ENCODE measurements at places on chromosomes 7 and 10.

DNA sequence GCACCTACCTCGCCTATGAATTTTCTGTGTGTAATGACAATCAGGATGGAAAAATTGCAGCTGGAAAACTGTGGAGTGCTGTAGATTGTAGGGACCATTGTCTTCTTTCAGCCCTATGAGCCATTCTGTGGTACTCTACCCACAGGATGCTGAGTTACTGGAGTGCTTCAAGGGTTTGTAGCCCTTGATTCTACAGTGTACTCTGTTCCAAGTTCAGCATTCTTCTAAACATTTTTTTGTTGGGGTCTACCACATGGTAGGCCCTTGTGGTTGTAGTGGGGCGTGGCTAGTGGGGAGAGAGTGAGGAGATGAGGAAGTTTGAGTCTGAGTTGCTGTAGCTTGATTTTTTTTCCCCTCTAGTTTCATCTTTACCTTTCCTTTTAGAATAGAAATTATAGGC is 33.5 kb downstream of the REEP3 start:
- DNase-seq = no peak

DNA sequence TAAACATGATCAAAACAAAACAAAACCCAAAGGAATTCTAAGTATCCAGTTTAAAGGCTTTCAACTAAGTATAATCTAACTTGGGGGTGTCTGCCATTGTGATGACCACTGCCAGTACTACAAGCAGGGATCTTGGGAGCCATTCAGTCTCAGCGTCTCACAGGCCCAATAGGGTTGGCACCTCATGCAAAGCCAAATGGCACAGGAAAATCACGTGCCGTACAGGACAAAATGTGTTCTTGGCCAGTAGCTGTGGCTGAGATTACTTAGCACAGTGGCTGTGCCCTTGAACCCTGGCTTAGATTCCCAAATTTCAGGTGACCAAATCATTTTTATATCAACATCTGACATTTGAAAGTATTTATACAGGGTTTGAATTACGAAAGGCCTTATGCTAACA is 50.0 kb downstream of the DLD start:
- no peak for DNase-seq

DNA sequence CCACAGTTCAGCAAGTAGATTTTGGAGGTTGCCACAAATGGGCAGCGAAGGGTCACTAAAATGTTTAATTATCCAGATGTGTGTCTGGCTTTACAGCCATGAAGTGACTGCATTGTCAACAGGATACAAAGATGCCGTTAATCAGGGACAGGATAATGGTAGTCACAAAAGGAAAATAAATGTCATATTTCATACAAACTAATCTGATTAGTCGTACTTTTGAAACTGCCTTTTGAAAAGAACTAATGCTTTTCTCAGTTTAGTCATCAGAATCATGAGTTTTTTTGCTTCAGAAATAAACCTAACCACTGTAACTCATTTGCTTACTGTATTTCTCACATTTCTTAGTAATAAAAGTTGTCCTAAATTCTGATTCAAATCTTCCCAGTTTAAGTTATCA is 22.2 kb upstream of the WNT16 start:
- DNase-seq = no peak

- no peak for DNase-seq
Measured at GRCh38 chr10:72330069-72330426, 24.7 kb downstream of the DNAJB12 start.

- DNase-seq = no peak
Measured at GRCh38 chr10:84310470-84310869, 17.9 kb upstream of the CCSER2 start.

GRCh38 chr7:152106990-152107389 is 81.5 kb downstream of the GALNT11 start:
- DNase-seq = no peak

DNA sequence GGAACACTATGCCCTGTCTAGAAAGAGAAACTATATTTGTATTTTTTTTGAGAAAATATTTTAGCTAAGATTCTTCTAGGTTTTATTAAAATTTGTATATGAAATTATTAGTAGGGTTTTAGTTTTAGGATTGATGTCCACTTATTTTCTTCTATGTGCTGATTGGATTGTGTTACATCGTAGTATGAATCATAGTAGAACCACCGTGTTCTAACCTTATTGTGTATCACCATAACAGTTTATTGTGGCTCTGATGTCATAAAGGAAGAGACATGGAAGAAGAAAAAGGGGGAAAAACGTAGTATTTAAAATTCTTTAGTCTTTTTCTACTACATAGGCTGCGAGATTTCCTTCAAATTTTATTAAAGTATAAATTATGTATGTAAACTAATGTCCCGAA is 1.9 kb downstream of the AGBL3 start:
- no peak for DNase-seq

- no peak for DNase-seq
Measured at GRCh38 chr10:104267721-104268404, 1.1 kb upstream of the GSTO2 start.

- DNase-seq = no peak
Measured at GRCh38 chr10:118730756-118731456, 23.9 kb downstream of the CACUL1 start.

DNA sequence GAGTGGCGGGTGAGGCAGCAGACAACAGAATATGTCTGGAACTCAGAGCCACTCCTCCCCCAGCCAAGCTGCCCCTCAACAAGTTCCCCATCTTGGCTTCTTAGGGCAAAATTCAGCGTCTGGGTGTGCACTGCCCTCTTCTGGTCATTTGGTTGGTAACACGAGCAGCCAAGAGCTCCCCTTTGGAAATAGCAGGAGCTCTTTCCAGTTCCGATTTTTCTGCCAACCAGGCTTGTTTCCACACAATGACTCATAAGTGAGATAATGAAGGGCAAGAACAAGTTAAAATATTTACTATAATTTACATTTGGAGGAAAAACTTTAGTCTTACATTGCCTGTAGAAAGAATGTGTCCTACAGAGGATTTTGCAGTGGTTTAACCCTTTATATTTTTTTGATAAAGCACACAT is 70.5 kb downstream of the ADCYAP1R1 start:
- peak; percentile 63 for DNase-seq

DNA sequence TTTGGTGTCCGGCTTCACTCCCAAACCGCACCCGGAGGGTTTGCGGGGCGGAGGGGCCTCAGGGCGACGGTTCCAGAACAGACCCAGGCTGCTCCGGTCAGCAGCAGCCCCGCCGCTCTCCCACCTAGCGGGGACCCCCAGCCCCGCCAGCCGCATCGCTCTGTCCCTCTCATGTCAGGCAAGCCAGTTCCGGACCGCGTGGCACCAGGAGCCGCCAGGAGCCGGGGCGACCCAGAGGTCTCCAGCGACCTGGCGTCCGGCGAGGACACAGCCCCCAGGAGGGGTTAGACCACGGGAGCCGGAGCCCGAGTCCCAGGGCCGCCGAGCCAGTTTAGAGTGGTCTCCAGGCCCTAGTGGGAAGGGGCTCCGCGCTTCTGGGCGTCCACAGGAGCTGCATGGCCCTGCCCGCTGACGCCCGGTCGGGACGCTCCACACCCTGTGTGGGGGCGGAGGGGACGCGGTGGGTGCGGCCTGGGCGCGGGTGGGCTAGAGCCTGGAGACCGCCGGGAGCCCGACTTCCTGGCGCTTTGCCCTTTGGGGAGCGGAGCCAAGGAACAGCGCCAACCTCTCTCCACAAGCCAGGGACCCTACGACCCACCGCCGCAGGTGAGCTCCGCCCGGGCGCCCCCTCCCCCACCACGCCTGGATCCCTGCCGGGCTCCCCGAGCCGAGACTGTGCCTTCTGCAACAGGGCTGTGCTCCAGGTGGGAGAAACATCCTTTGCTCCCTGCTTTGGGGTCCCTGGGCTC is 43.4 kb downstream of the ZNF117 start:
- DNase-seq = no peak

DNA sequence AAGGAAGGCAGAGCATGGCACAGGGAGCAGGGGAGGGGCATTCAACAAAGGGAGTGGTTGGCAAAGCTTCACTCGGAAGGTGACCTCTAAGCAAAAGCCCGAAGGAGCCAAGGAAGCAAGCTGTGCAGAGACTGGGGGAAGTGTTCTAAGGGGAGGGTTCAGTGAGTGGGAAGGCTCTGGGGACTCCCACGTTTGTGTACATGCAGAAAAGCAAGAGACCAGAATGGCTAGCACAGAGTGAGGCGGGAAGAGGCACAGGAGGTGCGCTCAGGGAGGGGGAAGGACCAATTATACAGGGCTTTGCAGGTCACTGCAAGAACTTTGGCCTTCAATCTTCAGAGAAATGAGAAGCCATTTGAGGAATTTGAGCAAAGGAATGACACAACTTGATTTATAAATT is 7.4 kb downstream of the ARHGAP21 start:
- DNase-seq = no peak

GRCh38 chr7:159042581-159043101 is 102.0 kb downstream of the VIPR2 start:
- DNase-seq = no peak

- no peak for DNase-seq
Measured at GRCh38 chr10:8144496-8144895, 90.0 kb downstream of the GATA3 start.

DNA sequence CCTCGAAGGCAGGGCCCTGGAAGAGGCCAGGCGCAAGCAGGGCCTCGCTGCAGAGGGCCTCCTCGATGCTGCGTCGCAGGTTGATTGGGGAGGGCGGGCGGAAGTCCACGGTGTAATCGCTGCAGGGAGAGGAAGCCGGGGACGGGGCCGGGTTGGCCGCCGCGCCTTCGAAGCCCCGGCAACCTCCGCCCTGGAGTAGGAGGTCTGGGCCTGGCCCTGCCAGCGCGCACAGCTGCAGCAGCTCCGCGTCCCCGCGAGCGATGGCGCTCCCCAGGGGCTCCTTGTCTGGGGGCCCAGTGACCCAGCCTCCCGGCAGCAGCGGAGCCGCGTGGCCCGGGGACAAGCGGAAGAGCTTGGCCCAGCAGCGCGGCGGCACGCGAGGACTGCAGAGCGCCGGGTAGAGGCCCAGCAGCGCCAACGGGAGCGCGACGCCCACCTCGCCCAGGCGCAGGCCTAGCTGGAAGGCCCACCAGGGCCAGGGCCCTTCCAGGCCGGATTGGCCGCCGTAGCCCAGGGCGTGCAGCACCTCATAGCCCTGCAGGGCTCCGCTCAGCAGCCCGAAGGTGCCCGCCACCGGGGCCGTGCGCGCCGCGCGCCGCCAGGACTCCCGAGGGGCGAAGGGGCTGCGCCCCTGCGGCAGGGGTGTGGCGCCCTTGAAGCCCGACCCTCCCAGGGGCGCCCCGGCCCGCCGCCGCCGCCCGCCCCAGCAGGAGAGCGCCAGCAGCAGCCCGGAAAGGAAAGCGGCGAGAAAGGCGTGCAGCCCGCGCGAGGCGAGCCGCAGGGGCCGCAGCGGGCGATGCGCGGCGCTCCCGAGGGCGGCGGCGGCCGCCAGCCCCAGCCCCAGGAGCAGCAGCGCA is 7.8 kb upstream of the RBM28 start:
- DNase-seq = no peak

- DNase-seq = no peak
Measured at GRCh38 chr7:153698046-153698445, 354.2 kb upstream of the DPP6 start.

GRCh38 chr10:53007527-53007842 is 234.9 kb upstream of the MBL2 start:
- DNase-seq = no peak

DNA sequence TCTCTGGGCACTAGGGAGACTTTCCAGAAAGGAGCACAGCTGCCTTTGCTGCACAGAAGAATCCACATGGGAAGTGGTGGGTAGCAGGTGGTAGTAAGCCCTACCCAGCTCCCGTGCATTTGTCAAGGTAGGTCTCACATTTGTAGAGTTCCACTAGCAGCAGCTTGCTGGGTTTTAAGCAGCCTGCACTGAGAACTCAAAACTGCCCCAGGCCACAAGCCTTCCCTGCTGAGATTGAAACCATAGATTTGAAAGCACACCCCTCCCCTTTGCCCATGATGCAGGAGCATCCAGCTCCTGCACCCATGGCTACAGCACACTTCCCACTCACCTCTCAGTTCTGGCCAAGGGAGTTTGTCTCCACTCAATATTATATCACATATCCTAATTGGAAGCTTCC is 604.5 kb upstream of the STEAP1 start:
- DNase-seq = no peak

DNA sequence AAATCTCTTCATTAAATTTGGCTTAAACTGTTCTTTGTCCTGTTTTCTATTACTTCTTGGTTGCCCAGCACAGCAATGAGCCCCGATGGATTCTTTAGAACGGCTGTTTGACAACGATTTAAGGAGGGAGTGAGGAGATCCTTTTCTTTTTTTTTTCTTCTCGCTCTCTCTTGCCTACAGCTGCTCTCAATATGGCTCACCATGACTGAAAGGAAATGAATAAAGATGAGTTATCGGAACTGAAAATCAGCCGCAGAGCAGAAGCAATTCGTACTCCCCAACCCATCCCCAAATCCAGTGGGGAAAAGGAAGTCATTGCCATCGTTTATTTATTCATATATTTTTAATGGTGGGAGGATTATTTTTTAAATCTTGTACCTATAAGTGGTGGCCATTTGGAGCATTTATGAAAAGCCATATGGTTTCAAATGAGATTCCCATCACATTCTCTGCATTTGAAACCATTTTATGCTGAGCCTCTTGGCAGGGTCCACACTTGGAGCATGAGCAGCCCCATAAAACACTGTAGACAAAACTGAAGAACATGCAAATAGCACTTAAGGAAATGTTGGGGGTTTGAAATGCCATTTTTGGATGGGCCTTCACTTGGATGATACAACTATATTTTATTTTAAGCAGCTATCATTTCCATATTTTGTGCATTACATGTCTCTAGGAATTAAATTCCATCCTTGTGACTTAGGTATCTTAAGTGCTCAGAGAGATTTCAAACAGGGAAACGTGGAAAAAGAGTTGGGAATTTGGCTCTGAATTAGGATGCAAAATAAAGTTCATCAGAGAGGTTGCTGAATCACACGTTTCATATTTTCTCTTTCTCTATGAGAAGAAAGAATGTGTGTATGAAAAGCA is 107.7 kb upstream of the FZD1 start:
- no peak for DNase-seq

DNA sequence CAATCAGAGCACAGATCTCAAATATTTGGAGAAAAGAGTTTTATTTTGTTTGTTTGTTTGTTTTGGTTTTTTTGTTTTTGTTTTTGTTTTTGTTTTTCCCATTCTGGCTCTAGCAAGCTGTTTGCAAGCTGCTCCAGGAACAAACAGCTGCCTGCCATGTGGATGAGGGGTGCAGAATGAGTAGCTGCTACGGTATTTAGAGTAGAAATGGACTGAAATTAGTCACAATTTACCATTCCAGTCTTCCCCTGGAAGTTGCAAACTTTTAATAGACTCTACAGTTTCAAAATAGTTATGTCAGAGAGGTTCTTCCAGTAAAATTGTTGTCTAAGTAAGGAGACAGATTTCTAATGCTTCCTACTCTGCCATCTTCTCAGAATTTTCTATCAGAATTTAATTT is 27.1 kb upstream of the TAS2R16 start:
- DNase-seq = no peak

DNA sequence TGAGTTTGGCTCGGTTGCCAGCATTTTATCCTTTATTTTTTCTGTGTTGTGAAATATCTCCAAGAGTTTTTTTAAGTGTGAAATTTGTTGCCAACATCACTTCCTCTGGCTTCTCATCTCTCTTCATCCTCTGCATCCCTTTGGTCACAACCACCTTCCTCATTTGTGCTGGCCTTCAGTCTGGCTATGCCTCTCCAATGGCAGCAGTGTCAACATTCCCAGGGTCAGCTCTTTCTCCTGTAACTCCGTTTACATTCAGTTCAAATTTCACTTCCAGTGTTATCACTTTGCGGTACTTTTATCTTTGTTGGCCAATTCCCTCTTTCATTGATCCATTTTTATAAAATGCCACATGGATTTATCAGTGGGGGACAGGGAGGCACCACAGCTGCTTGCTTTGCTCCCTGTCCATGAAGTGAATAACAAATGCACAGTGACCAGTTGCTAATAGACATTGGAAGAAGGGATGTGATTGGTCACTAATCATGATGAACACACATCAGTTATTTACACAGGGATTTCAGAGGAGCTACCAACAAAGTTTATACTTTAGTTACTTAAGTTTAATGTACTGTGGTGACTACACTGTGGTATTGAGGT is 311.4 kb upstream of the LRGUK start:
- no peak for DNase-seq
